ENCODE measurements at places on chromosomes 7 and 10.
A peak's percentile ranks its signal among the peaks of the same experiment; 100 is the strongest.

DNA sequence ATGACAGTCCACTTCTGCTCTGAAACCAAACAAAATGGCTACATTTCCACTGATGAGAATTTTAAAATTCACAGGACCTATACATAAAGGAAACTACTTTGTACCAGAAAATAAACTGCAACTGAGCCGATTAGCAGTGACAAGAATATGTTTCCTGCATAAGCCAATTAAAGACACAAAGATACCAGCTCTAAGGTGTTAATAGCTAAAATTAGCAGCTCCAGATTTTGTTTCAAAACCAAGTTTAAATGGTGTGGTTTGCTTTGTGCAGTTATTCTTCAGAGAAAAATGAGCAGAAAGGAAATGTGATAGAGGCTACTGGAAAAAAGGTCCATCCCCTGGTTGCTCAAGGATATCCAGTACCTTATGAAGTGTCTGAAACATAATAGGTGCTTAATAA lies 123.2 kb downstream of the ANK3 start:
- no peak for DNase-seq

DNA sequence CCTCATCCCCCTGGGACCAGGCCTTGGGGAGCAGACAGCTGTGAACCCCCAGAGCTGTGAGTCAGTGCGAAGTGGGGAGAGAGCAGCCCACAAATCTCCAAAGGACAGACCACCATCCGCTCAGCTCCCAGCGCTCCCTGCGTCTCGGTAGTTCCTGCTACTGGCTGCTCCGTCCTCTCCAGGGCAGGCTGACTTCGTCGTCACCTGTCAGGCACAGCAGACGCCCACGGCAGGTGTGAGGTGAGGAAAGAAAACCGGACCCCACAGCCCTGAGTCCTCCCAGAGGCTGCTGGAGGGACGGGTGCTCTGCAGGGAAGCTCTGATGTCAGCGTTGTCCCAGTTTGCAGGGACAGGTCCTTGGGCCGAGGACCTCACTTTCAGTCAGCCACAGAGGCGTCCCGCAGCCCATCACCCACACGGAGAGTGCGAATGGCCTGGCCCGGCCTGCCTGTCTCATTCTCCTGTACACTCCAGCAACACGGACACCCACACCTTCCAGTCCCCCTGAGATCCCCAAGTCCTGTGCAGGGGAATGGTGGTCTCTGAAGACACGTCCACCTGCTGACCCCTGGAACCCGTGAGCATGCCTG lies 95.2 kb downstream of the DNAJB6 start:
- DNase-seq: no peak

GRCh38 chr10:71526653-71527052 lies 129.9 kb downstream of the CDH23 start:
- DNase-seq: no peak

DNA sequence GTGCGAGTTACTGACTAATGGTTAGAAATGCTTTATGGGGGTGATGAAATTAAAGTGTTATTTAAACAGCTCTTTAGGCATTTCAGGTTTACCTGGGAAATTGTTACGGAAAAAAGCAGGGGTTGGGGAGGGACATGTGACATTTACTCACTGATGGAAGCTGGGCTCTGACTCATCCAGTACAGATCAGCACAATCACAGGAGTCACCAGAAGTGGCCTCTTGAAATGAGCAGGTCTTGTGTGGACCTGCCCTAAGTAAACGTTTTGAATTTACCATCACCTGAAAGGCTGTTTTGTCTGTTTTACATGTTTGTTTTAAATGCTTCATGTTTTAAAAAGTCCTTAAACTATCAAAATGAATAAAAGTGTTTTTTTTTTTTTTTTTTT lies 2.3 kb downstream of the GLRX3 start:
- peak; percentile 54 for DNase-seq

GRCh38 chr7:125857606-125858005 lies 928.0 kb upstream of the POT1 start:
- no peak for DNase-seq

DNA sequence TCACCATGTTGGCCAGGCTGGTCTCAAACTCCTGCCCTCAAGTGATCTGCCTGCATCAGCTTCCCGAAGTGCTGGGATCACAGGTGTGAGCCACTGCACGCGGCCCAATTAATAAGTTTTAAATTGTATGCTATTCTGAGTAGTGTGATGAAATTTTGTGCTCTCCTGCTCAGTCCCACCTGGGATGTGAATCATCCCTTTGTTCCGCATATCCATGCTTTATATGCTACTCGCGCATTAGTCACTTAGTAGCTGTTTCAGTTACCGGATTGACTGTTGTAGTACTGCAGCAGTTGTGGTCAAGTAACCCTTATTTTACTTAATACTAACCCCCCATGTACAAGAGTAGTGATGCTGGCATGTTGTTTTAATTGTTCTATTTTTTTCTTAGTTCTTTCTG lies 47.3 kb upstream of the OIT3 start:
- DNase-seq: no peak

DNA sequence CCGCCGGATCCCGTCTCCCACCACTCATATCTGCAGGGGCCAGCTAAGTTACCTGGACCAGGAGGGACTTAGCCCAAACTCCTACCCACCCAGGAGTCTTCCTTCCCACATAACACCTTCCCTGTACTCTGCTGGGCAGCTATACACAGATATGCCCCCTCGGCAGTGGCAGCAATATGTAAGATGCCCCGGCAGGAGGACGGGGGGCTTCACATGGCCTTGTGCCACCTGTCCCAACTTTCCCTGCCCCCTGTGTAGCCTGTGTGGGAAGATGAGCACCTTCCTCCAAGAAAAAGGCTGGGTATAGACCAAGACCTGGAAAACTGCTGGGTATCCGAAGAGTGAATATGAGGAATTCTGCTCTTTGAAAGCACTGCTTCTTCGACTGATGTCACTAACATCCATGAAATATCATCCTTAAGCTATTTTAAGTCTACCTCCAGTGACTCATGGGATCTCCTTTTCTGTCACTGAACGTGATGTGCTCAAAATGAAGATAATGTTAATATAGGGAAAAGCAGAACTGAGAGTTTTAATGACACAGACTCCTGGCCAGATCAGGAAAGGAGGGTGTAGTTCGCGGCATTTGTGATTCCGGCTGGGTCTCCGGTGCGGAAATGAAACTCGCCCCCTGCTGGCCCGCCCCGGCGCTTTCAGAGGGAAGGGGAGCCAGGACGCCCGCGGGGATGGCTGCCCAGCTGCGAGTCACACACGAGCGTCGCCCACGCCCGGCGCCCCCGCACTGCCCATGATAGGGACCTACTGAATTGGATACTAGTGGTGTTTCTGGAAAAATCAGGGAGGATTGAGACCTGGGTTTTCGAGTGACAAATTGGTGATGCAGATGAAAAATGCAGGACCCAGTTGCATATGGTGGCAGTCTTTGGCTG lies 256.9 kb upstream of the NFE2L3 start:
- DNase-seq: peak; percentile 47

DNA sequence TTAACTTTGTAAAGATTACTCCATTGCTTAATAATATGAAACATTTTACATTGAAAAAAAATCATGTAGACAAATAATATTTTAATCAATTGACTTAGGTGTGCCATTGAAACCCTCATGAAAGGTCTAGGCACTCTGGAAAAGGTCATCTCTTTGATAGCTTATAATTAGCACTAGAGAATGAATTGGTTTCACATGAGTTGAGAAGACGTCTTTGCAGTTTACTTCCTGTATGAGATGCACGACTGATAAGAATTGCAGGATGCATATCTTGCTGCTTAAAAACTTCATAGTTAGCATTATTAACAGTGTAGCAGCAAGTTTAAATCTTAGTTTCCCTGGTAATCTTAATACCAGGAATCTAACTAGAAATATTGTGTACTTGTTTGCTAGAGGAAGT lies 614.2 kb upstream of the COBL start:
- no peak for DNase-seq

- DNase-seq: no peak
Measured at GRCh38 chr7:108613949-108614381, 44.3 kb downstream of the DNAJB9 start.

GRCh38 chr10:116526219-116526618 lies 19.5 kb upstream of the PNLIP start:
- DNase-seq: no peak

- DNase-seq: no peak
Measured at GRCh38 chr7:47211519-47211973, 370.4 kb downstream of the TNS3 start.

- no peak for DNase-seq
Measured at GRCh38 chr10:104641187-104641936, at the start of gene SORCS3. Gene SORCS3 (plus strand): TSS chr10:104641290.

DNA sequence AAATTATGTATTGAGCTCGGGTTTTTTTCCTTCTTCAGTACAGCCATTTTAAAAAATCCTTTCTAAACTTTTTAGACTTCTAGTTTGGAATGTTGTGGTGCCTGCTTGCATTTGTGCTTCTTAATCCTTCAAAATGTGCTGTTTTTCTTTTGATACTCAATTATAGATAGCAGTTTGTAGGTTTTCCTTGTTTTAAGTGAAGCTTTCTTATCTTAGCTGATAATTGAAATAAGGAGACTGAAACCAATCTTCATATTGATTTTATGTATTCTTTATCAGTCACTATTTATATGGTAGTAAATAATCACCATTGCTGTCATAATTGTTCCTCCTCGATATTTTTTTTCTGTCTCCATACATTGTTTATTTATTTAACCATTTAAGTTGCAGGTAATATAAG lies 56.6 kb downstream of the TAF3 start:
- DNase-seq: no peak

- no peak for DNase-seq
Measured at GRCh38 chr7:16068183-16068582, 353.2 kb downstream of the CRPPA start.

- no peak for DNase-seq
Measured at GRCh38 chr10:78905015-78905956, 163.5 kb upstream of the ZMIZ1 start.

All from NCI-H460 (cell line).